Mesothelial cell of epicardium (in vitro differentiated cells): ENCODE measurements at places on chromosomes 1 and 21.

DNA sequence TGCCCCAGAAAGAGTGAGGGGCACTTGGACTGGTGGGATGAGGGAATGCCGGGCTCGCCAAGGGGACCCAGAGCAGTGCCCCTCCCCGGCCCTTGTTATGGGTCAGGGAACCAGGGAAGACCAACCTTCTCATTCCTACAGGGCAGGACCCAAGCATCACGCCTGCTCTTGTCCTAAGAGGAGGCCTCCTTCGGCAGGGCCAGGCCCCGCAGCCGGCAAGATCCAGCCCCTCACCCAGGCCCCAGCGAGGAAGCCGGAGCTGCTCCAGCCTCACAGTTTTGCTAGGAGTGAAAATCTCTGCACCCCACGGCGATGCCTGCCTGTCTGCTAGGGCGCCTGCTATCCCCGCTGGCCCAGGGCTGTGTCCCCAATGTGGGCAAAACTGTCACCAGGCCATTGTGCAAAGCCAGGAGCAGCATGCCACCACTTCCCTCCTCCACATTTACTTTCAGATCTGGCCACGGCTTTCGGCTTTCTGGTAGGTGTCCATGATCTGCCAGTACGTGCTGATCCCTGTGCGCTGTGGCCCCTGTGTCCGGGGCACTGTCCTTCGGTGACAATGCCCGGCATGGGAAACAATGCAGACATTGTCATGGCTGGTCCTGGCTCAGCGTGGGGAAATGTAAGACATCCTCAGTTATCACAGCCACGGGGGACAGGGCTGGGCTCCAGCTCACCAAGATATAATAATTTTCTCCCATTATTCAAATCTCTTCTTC is 9.6 kb downstream of the ACTRT2 start:
- no peak for DNase-seq

DNA sequence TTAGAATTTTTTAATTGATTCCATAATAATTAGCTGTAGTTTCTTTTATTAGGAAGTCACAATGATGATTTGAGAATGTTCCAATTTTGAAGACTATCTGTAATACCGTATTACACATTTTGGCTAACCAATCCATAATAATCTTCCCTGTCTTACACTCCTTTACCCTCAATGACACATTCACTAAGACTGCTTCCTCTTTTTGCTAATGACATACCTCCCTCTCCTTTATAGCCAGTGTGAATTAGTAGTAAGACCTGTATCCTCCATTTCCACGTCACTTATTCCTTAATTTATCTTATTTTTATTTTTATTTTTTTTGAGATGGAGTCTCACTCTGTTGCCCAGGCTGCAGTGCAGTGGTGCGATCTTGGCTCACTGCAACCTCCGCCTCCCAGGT is 10.1 kb downstream of the KDM1A start:
- no peak for DNase-seq

GRCh38 chr1:230516889-230517288 is 90.8 kb upstream of the PGBD5 start:
- DNase-seq, result no peak

DNA sequence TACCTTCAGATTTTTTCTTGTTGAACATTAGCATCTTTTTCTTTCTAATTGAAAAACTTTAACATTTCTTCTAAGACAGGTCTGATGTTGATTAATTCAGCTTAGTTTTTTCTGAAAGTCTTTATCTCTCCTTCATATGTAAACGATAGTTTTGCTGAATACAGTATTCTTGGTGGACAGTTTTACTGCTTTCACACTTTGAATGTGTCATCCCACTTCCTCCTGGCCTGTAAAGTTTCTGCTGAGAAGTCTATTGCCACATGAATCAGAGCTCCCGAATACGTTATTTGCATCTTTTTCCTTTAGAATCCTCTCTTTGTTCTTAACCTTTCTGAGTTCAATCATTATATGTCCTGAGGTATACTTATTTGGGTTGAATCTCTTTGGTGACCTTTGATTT is 344.2 kb downstream of the OLFM3 start:
- no peak for DNase-seq

DNA sequence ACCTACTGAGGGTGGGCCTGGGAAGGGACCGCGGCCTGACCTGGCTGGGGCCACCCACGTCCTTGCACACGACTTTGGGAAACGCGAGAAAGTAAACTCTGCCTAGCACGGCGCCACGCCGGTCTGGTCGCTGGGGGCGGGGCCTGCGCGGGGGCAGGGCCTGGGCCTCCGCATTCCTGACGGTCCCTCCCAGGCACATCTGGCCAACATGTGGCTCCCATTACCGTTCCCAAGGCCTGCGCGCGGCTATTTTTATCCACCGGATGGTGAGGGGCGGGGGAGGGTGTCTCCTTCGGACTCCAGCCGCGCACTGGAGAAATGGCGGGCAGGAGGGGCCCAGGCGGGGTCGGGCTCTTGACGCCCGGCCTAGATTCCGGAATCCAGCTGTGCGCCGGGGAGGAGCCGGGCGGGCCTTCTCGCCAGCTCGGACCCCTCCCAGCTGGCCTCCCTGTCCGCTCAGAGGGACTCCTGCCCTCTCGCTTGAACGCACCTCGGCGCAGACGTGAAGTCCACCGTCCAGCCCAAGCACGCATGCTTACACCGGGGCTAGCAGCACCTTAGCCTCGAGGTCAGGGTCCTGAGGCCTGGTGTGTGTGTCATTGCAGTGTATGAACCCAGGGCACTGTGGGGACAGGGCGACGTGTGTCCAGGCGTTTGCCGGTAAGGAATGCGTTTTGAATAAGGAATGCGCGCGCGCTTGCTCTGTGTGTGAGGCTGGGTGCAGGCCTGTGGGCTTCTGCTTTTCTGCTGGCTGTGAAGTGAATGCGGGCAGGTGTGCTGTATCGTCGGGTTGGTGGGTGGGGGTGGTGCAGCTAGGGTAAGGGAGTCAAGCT is 2.1 kb downstream of the EVA1B start:
- DNase-seq, result peak; percentile 84

GRCh38 chr1:154719586-154720327 is 111.8 kb upstream of the ADAR start:
- no peak for DNase-seq

- no peak for DNase-seq
Observed at GRCh38 chr21:41752231-41752681, 14.6 kb downstream of the RIPK4 start.

- no peak for DNase-seq
Observed at GRCh38 chr1:61776091-61776490, 33.8 kb downstream of the PATJ start.

- DNase-seq, result no peak
Observed at GRCh38 chr1:21866707-21867043, 54.6 kb downstream of the LDLRAD2 start.

DNA sequence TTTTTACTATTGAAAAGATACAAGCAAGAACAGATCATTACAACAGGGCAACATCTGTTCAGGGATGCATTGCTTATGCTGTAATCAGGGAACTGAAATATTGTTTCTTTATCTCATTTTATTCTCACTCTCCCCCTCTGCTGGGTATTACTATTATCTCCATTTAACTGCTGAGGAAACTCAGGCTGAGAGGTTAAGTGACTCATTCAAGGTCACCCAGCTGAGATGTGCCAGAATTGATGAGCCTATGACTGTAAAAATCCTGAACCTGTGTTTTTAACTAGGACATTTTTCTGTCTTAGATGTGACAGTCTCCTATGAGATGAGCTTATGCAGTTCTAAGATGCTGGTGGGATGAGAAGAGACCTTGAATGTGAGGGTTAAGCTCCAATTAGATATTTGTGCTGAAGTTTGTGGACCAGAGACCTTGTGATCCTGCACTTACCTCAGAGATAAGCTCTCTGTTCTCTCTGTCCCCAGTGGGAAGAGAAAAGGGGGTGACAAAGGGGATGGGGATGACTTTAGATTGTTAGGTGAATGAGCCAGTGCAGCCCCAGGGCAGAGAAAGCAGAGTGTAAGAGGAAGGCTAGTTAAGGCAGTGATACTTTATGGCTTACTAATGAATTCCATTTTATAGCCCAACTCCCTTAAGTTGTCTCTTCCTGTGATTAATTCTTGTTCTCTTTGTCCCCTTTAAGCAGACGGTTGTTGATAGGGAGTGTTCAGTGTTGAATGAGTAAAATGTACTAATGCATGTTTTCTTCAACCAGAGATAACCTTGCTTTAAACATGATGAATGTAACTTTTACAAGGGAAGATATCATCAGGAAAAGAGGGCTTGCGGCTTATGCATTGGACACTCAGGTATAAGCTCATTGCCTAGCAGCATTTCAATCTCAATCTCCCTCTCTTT is 111.4 kb downstream of the HLX start:
- DNase-seq, result no peak

DNA sequence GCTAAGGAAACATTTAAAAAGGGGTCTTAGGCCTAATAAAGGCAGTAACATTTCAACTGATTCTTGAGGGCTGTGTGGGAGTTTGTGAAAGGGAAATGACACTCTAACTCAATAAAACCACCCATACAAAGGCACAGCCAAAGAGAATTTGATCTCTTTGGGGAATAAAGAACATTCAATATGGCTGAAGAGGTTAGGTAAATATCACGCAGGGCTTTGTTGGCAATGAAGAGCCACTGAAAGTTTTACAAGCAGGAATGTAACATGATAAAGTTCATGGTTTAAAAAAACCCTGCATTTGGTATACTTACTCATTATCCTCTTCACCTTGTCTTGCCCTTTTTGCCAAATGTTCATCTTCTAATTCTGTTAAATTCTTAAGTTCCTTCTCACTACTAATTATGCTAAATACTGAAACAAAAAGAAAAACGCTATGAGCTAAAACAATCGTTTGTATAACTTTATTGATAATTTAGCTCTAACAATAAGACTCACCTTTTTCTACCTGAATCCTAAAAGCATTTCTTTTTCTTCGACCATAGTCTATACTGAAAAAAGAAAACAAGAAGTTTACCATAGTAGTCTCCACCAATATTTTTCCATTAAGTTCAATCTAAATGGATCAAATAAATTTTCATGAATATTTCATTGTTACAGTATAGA is 12.5 kb downstream of the NVL start:
- DNase-seq, result no peak

GRCh38 chr1:107831921-107832320 is 133.1 kb downstream of the VAV3 start:
- no peak for DNase-seq

- DNase-seq, result no peak
Observed at GRCh38 chr21:41684381-41685245, 82.2 kb downstream of the RIPK4 start.

DNA sequence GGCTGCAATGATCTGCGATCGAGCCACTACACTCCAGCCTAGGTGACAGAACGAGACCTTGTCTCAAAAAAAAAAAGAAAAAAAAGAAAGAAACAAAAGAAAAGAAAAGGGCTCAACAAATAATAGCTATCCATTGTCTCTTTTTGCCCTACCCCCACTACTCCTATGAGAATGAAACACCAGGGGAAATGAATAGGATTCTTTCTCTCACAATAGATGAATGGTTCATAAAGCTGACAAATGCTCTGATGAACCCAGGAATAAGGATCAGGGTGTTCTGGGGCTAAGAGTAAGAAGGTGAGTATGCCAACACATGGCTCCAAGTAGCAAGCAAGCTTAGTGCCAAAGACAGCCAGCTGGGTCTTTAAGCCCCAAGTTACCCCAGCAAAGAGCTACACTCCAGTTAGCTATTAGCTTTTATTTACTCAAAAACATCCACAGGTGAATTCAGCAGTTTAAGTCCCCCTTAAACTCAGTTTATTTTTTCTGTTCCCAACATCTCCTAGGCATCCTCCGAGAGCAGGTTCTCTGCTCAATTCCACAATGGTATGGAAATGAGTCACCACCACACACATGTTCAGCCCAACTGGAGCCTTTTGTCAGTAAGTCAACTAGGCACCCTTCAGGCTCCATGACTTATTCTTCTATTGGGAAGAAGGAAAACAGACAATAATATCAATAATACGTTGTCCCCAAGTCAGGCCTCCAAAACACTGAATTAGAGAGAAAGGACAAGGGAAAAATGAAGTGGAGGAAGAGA is 4.2 kb downstream of the ADORA3 start:
- no peak for DNase-seq

DNA sequence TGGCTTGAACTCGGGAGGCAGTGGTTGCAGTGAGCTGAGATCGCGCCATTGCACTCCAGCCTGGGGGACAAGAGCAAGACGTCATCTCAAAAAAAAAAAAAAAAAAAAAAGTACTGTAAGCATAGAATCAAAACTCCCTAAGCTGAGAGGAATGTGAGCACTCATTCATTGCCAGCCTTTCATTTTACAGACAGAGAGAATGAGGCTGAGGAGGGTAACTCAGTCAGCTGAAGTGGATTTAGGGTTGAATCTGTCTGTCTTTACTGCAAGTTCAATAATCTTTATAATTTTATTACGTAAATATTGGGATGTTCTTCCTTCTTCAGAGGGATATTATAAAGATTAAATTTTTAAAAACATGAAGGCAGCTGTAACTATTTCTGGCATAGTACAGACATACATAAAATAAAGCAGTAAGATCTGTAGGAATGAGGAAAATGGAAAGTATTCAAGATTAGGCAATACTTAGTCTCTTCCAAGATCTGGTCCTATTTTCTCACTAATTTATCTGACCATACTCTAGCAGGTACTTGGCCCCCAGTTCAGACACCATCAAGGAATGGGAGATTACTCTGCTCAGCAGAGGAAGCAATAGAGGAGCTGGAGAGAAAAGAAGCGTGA is 24.1 kb upstream of the MNDA start:
- no peak for DNase-seq

GRCh38 chr1:191346381-191346780 is 811.9 kb upstream of the RGS18 start:
- no peak for DNase-seq

DNA sequence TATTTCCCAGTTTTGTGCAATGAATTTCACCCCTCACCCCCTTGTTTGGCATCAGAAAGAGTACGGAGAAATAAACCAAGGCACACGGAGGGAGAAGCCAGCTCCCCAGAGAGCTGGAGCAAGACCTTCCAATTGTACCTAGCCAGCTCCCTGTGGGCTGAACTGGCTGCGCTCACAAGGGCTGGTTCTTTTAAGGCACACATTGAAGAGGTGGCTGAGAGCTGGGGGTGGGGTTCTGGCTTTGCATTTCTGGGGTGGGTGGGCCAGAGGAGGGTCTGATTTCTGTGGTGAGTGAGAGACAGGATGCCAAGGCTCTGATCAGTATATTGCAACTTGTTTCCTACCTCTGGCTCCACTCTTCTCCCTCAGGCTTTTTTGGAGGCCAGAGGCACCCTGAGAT is 39.5 kb upstream of the NFASC start:
- DNase-seq, result no peak

- DNase-seq, result no peak
Observed at GRCh38 chr1:19684677-19685076, 20.0 kb downstream of the HTR6 start.

DNA sequence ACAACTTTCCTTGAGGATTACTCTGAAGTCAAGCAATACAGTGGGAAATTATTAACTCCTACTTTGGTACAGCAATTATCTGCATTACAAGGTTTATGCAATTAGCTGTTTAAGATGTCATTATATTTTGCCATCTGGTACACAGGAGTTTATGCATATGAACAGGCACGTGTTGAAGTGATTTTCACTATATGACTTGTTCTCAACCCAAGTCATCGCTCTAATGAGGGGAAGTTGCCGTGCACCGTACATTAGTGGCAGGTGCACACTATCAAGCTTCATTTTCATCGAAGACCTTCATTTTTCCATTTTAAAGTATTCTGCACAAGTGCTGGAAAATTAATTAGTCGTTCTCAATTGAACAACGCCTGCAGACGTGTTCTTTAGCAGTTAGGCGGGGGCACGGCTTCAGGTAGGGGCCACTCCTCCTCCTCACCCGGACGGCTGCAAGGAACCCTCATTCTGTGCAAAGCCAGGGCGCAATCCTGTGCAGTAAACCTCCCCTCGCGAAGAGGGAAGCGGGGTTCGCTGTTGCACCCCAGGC is 39.8 kb upstream of the NFIA start:
- no peak for DNase-seq
